ENCODE measurements at places on chromosomes 6 and 20. TPM values are rescaled to one million over a fixed set of nuclear protein-coding genes. Genes with fewer than 3 reads are reported as not detected.

CTAGE9 gene
- under 0.01 TPM for total RNA-seq

SNAP25 gene
- total RNA-seq = 5.1 TPM

FOXS1 gene
- total RNA-seq = not detected

UBE3D gene
- 3.7 TPM for total RNA-seq

KIF6 gene
- total RNA-seq = 0.17 TPM

LY6G6C gene
- total RNA-seq = not detected

OTOR gene
- not detected for total RNA-seq

DYNLT2 gene
- total RNA-seq = 1.0 TPM

All from bronchus fibroblast of lung (primary cell).